ENCODE measurements at places on chromosomes 5 and 9.

- no peak for DNase-seq
Measured at GRCh38 chr5:175457466-175457865, 13.5 kb upstream of the DRD1 start.

- DNase-seq: no peak
Measured at GRCh38 chr5:1150866-1151265, 39.0 kb upstream of the SLC12A7 start.

DNA sequence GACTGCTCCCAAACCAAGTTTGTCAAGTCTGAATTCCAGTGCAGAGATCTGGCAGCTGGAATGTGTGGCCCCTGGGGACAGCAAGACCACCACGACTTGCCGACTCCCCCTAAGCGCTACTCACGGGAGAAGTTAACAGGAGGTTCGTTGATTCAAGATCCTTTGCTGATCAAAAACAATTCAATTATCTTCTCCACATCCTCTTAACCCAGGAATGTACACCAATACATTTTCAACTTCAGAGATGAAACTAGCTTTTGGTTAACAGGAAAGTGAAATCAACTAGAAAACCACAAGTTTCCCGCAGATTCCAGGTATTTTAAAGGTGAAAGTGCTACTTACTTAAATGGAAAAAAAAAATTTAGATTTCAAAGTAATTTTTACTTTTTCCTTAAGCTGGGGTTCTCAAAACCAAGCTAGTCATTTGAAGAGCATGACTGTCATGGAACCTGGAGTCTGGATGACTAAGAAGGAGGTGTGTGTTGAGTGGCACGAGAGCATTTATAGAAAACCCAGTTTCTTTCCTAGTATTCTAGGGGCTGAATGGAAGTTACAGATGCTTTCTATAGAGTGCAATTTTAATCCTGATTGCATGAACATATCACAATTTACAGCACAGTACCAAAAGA lies 257.5 kb upstream of the PANK3 start:
- DNase-seq: no peak

- DNase-seq: no peak
Measured at GRCh38 chr5:145586661-145587307, 248.4 kb downstream of the PRELID2 start.

DNA sequence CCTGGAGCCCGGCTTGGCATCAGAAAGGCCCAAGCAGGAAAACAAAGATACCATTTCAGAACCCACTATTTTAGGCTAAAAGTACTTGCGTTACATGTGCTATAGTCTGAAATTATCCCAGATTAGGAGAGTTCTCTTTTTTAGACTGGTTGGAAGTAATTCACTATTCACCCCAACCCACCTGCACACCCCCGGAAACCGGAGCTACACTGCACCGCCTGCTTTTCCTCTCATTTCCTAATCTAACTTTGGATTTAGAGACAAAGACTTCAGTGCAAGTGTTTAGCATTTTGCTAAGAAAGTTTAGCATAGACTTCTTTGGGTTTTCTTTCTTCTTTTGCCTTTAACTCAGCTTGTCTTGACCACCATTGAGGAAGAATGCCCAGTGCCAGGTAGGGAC lies 79.2 kb downstream of the SECISBP2 start:
- DNase-seq: no peak

DNA sequence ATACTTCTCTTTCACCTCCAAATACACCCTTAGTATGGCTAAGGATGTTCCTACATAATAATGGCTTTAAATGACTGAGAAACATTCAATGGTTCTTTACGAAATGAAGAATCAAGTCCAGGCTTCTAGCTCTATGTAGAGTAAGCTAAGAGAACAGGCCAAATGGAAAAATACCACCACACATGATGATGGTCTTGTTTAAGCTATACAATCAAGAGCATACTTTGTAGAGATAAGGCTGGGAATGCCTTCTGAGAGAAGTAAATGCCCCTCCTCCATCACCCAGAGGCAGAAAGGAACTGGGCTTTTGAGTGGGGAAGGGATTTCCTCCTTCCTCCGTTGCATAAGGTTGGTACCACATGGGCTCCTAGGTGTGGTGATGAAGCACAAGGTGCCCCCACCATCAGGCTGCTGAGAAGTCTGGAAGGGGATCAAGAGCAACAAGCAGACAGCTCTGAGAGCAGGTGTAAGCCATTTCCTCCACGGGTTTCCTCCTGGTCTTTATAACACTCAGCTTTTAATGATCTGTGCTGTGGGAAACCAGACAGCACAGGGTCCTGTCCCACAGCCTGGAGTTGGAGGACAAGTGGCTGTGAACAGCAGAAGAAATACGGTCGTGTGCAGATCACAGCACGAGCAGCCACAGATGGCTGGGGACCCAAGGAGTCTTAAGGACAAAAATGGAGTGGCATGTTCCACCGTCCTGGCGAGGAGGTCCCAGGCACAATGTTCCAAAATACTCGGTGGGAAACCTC lies 396.9 kb downstream of the CTNND2 start:
- no peak for DNase-seq

DNA sequence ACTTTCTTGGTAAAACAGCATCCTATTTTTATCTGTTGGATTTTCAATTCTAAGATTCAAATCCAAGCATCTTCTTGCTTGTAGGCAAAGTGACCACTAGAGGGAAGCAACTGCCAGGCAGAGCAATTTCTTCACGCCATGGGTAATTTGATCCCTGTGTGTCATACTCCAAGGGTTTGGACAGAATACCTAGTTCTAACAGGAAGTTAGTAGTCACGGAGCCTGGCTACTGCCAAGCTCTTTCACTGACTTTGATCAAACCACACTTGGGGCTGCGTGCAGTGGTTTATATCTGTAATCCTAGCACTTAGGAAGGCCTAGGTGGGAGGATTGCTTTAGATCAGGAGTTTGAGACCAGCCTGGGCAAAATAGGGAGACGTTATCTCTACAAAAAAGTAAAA lies 473.6 kb upstream of the TNC start:
- no peak for DNase-seq

- DNase-seq: no peak
Measured at GRCh38 chr9:77495834-77496671, 152.1 kb downstream of the GNA14 start.

DNA sequence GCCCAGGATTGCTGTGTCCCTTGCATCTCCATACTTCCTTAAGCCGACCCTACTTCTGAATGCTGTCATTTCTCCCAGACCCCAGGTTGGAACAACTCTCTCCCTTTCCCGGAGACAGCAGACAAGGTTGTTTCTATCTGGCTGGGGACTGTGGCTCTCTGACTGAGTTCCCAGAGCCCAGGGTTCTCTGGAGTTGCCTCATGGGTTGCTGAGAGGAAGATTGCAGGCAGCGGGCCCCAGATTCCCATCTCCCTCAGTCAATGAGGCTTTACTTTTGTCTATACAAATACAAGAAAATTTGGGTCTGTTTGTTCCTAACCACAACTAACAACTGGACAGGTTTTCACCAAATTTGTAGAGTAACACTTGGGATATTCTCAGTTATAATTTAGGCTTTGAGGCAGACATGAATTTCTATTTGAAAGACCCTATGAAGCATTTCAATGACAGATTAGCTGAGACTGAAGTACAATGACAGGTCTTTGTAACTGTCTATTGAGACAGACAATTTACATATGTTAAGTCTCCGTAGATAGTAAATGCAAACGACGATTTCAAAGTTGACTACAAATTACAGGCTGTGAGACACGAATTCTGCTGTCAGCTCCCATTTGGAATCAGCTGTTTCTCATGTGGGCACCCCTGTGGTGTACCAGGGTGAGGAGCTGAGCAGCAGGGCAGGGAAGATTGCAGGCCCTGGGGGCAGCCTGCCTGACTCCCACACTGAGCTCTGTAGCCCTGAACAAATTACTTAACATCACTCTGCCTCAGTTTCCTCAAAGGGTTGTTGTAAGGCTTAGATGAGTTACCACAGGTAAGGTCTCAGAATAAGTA lies 107.5 kb downstream of the ATP10B start:
- no peak for DNase-seq

DNA sequence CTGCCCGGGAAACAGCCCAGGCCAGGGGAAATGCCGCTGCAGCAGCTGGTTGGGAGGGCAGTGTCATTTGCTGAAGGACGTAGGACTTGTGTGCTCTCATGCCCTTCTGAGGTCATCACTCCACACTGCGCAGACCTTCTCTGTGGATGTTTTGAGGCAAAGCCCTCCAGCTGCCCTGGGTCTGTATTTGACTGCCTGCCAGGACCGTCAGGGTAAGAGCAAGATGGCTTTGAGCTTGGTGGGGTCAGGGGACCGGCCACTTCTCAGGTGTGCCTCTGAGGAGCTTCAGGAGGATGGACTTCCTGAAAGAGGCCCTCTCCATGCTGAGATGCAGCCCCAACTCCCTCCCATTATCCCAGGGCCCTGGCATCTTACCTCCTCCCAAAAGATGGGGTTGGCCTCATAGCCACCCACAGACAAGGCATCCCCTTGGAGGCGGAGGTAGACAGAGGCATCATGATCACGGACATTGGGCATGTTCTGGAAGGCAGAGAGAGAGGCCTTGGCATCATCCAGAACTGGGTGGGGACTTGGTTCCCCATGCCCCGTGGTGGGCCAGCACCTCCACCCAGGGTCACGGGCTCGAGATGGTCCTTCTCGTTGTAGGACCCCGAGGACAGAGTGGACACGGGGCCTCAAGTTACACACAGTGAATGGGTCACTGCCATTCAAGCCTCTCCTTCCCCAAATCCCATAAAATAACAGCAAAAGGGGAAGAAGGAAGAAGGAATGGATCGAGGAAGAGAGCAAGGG lies 19.4 kb downstream of the SARDH start:
- DNase-seq: no peak

- no peak for DNase-seq
Measured at GRCh38 chr9:131447148-131447547, 53.3 kb downstream of the PRRC2B start.

DNA sequence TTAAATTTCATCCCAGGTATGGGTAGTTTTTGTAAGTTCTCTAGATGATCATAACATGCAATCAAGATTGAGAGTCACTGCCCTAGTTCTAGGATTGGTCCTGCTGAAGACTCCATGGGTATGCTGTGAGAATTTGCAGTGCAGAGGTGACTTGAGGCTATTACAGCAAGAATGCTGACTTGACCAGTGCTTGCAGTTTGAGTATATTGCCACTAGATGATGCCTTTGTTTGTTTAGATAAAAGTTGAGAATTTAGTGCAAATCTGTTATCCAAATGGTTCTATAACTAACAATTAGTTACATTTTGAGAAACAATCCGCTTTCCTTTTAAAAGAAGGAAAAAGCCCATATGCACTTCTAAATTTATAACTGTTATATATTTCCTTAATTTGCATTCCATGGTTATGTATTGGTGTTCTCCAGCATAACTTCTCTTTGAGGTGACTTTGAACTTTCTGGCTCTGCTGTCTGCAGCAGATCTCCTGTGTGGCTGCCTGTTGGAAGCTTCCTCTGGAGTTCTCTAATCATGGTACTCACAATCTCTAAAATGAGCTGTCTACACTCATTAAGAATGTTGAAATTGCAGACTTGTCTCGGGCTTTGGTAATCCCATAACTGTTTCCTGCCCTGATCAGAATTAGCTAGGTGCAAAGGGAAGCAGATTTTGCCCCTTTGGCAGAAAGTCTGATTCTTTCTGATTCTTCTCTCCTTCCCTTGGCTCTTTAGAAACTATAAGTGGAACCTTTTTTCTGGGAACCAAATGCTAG lies 24.9 kb downstream of the MELK start:
- no peak for DNase-seq

DNA sequence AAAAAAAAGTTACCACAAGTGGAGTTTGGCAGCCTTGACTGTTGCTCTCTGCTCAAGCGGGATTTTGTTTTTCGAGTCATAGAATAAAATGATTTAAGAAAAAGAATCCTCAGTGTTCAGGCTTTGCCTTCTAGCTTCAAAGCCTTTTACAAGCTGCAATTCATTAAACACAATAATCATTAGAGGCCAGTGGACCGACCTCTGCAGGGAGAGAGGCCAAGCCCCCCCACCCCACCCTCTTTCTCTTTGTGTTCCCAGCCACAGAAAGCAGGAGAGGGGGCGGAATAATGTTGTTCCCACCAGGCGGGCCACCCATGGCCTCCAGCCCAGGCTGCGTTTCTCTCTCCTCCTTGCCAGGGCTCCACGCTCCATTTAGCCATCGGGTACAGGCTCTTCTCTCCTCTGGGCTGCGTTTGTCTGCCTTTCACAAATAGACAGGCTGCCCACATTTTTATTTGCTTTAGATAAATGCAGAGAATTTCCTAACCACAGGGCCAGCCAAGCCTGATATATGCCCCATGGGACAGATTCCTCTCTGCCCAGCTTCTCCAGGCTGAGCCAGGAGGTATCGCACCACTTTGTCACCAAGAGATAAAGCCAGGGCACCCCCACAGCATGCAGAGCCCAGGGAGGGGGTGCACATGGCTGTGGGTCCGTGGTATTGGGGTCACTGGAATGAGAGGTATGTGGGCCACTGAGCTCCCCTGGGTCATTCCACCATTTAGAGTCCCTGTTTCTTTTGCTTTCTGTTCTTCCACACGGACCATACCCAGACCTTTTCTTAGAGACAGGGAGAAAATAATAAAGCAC lies 318.8 kb downstream of the PIK3R1 start:
- DNase-seq: no peak

GRCh38 chr9:90821697-90822096 lies 20.1 kb downstream of the SYK start:
- no peak for DNase-seq

GRCh38 chr5:1728846-1729245 lies 70.8 kb downstream of the MRPL36 start:
- DNase-seq: no peak

GRCh38 chr5:96037128-96037527 lies 75.5 kb upstream of the ELL2 start:
- no peak for DNase-seq

DNA sequence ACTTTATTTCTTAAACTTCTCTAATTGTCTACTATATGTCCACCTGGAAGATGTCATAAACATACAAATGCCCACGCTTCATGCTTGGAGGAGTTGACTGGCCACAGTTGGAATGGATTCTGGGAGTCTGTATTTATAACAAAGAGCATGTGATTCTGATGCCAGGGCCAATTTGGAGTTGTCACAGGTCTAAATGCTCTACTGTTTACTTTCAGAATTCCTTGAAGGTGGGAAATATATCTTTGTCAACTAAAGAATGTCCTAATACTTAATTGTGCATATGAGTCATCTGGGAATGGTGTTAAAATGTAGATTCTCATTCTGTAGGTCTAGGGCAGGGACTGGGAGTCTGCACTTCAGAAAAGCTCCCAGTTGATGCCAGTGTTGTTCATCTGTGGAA lies 196.1 kb downstream of the ANXA1 start:
- no peak for DNase-seq

DNA sequence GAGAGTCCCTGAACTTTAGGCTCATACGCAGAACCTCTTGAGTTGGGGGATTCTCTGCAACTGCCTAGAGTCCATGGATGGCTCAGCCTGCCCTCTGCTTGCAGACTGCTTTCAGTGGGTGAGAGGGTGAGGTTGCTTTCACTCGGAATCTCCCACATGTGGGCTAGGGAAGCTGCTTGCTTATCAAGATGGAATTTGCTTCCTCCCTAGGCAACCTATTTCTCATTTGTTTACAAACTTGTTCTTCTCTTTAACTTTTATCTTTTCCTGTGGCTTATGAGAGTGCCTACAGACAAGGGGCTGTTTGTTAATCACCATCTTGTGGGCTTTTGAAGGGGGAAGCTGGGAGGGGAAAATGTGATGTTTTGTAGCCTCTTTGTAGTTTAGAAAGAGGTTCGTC lies 10.0 kb downstream of the TLE4 start:
- no peak for DNase-seq

Measured in stimulated activated CD4-positive, alpha-beta T cell treated with anti-CD3 and anti-CD28 coated beads, Interleukin-15, amount 100 ng/mL, for 48 hours (primary cell).